ENCODE measurements at places on chromosomes 11 and 22.

DNA sequence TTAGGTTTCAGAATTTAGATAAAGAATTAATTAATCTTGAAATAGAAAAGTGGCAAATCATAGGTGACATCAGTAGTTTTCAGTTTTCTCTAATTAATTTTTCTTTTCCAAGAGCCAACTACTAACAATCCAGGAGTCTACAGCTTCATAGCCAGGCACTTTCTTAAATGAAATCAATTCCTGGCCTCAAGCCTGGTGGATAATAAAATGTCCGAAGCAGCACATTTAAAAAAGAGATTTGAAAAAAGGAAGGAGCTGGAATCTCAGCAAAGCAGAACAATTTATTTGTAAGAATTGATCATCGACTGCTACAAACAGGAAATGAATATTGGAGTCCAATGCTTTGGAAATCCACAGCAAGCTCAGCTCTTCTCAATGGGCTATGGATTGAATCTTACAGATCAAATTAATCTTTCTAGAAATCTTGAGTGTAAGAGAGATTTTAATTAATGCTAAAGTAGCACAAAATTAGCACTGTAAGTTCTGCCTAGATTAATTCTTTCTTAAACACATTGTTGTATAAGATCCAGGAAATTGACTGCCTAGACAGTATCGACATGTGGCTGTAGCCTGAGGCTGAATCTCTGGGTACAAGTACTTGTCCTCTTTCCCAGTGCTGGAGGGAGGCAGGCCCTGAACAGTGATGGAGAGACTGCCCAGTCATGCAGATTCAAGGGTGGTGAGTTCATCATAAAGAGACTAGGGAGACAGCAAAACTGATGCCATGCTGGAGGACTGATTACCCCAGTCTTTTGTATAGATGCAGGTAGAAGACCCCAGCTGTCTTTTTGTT is 167.8 kb upstream of the POU2AF2 start:
- no peak for DNase-seq

GRCh38 chr11:128375961-128376360 is 211.4 kb downstream of the ETS1 start:
- DNase-seq = no peak

GRCh38 chr22:50303848-50304527 is 3.5 kb downstream of the PLXNB2 start:
- DNase-seq = no peak

DNA sequence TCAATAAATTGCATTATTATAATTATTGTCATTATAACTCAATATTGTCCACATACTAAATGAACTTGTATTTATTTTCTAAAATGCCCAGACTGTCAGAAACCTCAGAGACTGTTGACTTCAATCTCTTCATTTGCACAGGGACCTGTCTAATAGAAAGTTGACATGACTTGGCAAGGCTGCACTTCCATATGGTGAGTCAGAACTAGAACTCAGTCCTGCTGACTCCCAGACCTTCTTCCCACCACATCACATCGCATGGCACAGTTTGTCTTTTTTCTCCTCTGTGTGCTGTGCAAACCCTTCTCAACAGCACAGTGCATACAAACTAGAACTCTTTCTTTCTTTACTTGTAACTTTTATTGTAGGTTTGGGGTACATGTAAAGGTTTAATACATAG is 215.1 kb upstream of the BLID start:
- DNase-seq = no peak

GRCh38 chr22:40258501-40258915 is 80.8 kb downstream of the TNRC6B start:
- DNase-seq = no peak

- DNase-seq = no peak
These were observed at the start of gene ACR for GRCh38 chr22:50737728-50738648. Gene ACR (plus strand): TSS chr22:50738204. CDS start chr22:50738236, 32 bp downstream.

GRCh38 chr22:17013396-17014100 is 5.5 kb upstream of the GAB4 start:
- no peak for DNase-seq

GRCh38 chr11:86888164-86889000 is 66.8 kb downstream of the FZD4 start:
- no peak for DNase-seq

GRCh38 chr11:104991994-104992393 is 23.6 kb upstream of the CASP4 start:
- DNase-seq = no peak

GRCh38 chr11:79414041-79414440 is 26.8 kb downstream of the TENM4 start:
- no peak for DNase-seq

GRCh38 chr11:73998846-73999575 is 9.9 kb downstream of the UCP3 start:
- DNase-seq = no peak

Data from stimulated activated CD8-positive, alpha-beta memory T cell treated with anti-CD3 and anti-CD28 coated beads, Interleukin-2, amount 100 ng/mL, for 1 hour (primary cell).